ENCODE measurements at places on chromosomes 11 and 22. TPM values are rescaled to one million over a fixed set of nuclear protein-coding genes. Genes with fewer than 3 reads are reported as not detected.

CASP5 gene
- total RNA-seq: 0.26 TPM

USH1C gene
- not detected for total RNA-seq

TRIM29 gene
- total RNA-seq: not detected

SPI1 gene
- total RNA-seq: not detected

RGL4 gene
- not detected for total RNA-seq

HNRNPUL2 gene
- total RNA-seq: 9.2 TPM

MGAT3 gene
- total RNA-seq: not detected

P2RX6 gene
- 17.8 TPM for total RNA-seq

RAG2 gene
- not detected for total RNA-seq

RABL2B gene
- total RNA-seq: 7.4 TPM

NXPE1 gene
- total RNA-seq: not detected

MUS81 gene
- total RNA-seq: 56.8 TPM

NCR3LG1 gene
- total RNA-seq: 4.5 TPM

SYT13 gene
- total RNA-seq: not detected

C11orf86 gene
- not detected for total RNA-seq

CARD10 gene
- total RNA-seq: 1.3 TPM

LYVE1 gene
- total RNA-seq: 0.17 TPM

TSPAN32 gene
- 0.17 TPM for total RNA-seq

All from fibroblast of lung (primary cell).